ENCODE measurements at places on chromosomes 7 and 10.

GRCh38 chr7:16874066-16874465, 7.7 kb downstream of the AGR3 start:
- DNase-seq = no peak

- DNase-seq = no peak
These were observed 23.9 kb downstream of the AQP1 start for GRCh38 chr7:30935569-30935877.

- DNase-seq = no peak
These were observed 103.3 kb downstream of the DIP2C start for GRCh38 chr10:586151-586550.

DNA sequence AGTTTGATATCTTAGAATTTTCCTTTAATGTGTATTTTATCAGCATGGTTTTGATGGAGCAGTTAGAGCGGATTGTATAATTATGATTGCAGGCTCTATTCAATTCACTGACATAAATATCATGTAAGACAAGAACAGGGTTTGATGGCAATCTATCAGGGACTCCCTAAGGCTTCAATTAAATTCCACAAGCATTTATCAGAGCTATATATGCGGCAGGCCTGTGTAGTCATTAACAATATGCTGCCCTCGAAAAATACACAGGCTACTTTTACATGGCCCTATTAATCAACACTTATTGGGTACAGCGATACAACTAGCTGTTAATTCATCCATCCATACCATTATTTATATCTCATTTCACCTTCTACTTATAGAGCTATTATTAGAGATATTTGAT, 358.1 kb upstream of the TPK1 start:
- DNase-seq = no peak

GRCh38 chr7:142939226-142939910, at the start of gene LLCFC1:
Gene LLCFC1 (plus strand): TSS chr7:142939484. CDS start chr7:142939622, 138 bp downstream.
- no peak for DNase-seq

Measured in stimulated activated CD4-positive, alpha-beta T cell treated with anti-CD3 and anti-CD28 coated beads, Interleukin-2, amount 100 ng/mL, for 4 hours (primary cell).